NCI-H1436 treated with DMSO at 0.1 percent for 48 hours (cell line): ENCODE measurements at places on chromosomes 16 and 17.

GRCh38 chr17:3870871-3871306 is 22.0 kb downstream of the CAMKK1 start:
- no peak for DNase-seq

GRCh38 chr16:81623365-81624102 is 155.6 kb upstream of the PLCG2 start:
- DNase-seq: peak; percentile 25

DNA sequence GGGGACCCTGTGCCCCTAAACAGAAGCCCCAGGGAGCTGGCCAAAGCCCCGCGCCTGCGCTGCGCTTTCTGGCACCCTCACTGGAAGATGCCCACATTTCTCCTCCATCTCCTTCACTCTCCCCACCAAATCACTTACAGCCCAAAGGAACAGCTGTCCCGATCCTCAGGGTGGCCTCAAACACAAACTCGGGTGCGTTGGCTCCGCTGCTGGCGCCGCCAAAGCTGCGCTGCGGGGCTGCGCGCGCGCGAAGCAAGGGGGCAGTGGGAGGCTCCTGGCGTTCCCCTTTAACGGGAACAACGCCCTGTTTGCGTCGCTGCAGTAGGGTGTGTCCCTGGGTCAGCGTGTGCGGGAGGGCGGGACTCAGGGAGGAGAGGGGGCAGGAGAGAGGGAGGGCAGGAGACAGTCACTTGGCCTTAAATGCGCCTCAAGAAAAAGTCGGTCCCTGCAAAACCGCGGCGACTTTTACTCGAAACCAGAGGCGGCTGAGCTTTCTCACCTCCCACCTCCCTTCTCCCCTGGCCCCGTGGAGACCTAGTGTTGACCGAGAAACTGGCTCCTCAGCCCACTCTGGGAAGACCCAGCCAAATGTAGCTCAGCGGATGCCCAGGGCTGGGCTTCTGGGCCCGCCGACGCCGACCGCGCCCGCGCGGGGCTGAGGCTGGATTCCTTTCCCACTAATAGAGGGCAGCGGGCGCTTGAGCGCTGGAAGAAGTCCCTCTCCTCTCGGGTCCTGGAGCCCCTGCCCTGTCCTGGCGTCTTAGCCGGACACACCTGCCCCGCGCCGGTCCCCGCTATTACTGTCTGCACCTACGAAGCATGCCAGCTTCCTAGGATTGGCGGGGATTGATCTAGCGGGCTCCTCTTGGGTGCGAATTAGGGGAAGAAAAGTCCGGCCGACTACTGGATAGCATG is 2.6 kb downstream of the PMP22 start:
- no peak for DNase-seq

DNA sequence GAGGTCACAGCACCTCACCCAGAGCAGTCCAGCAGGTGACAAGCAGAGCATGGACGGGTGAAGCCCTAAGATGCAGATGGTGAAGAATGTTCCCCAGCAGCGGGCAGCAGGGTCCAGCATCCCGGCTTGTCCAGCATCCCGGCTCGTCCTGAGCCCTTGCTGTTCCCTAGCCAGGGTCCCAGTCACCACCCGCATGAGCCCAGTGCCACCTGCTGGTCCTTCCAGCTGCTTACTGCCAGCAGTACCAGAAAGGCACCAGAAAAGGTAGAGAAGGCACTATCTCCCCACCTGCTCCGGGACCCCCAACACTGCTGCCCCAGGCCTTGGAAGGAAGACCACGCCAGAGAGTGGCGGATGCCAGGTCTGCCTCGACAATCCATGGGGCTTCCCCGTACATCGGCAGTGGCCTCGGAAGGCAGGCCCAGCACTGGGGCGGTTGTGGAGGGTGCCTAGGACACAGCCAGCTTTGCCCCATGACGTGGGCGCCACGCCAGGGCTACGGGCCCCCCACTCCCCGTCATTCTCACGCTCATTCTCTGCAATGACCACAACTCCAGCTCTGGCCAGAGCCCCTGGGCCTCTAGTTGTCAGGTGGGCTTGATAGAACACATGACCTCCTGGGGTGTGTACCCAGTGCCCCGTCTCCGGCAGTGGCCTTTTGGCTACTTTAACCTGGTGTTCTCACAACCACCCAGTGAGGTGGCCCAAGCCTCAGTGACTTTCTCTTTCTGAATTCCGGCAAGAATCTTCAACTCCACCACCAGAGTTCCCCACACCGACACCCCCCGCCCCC is 1.4 kb downstream of the CENPX start:
- no peak for DNase-seq

GRCh38 chr17:17001874-17002520 is 30.1 kb upstream of the TNFRSF13B start:
- DNase-seq: peak; percentile 24

DNA sequence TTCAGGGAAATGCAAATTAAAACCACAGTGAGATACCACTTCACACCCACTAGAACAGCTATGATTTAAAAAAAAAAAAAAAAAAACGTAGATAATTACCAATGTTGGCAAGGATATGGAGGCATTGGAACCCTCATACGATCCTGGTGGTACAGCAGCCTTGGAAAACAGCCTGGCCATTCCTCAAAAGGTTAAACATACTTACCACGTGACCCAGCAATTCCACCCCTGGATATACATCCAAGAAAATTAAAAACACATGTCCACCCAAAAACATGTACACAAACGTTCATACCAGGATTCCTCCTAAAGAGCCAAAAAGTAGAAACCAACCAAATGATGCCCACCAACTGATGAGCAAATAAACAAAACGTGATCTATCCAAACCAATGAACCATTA is 68.1 kb downstream of the GAS7 start:
- DNase-seq: no peak
